ENCODE measurements at places on chromosomes 2 and 18.

GRCh38 chr2:12649602-12650400, 66.9 kb upstream of the TRIB2 start:
- peak; percentile 51 for DNase-seq

DNA sequence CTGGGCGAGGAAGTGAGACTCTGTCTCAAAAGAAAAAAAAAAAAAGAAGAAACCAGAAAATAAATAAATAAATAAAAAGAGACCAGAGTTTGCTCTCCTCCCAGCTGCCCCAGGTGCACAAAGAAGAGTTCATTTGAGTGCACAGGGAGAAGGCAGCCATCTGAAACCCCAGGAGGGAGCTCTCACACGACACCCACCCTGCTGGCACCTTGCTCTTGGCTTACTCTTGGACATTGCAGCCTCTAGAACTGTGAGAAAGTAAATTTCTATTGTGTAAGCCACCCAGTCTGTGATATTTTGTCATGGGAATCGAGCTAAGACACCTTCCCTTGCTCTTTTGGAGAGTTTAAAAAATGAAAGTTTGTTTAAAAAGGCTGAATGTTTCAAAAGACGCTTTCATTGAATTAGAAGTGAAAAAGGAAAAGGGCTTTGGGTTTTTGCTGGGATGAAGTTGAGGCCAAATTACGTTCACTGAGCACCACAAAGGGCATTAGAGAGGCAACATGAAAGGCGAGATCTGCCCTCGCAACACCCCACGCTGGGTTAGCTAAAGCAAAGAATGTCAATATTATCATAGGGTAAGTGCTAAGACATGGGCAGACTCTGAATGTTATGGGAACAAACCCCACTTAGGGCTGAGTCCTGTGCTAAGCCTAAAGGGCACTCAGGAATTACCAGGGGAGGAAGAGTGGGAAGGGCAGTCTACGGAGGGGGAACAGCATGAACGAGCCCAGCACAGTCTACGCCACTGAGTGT, 128.9 kb upstream of the RIOK3 start:
- DNase-seq: no peak

GRCh38 chr2:222756951-222757650, 85.6 kb downstream of the MOGAT1 start:
- no peak for DNase-seq

GRCh38 chr2:195388028-195388427, 269.0 kb upstream of the SLC39A10 start:
- no peak for DNase-seq

DNA sequence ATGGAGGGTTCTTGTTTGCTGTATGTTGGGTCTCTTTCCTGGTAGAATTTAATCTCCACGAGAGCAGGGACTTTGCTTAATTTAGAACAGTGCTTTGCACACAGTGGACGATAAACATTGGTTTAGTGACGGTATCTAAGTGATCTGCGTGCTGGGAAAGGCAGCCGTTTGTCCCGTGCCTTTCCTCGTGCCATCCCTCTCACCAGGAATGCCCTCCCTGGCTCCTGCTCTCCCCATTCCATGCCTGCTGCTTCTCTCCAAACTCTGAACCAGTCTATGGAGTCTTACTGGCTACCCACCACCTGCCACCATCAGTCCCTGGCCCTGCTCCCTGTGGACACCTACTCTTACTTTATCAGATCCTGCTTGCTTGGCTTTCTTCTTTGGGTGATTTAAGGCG, 27.3 kb upstream of the TNP1 start:
- no peak for DNase-seq

- DNase-seq: no peak
Observed at GRCh38 chr2:237478979-237479378, 8.1 kb upstream of the MLPH start.

- no peak for DNase-seq
Observed at GRCh38 chr2:140440815-140441214, 1660.6 kb upstream of the NXPH2 start.

GRCh38 chr2:54092940-54093339, 22.5 kb upstream of the ACYP2 start:
- no peak for DNase-seq

DNA sequence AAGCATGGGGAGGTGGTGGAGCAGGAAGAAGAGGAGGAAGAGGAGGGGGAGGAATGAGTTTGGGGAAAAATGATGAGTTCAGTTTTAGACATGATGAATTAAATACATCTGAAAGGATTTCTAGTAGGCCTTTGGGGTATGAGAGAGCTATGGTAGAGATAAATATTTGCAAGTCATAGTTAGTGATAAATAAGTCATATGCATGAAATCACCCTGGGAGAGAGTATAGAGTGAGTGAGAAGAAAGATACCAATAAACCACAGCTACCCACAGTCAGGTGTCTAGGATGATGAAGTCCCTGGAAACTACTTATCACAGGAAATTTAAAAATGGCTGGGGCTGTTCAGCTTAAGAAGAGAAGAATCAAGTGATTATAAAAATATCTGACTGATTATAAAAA, 240.5 kb downstream of the RDH14 start:
- no peak for DNase-seq

DNA sequence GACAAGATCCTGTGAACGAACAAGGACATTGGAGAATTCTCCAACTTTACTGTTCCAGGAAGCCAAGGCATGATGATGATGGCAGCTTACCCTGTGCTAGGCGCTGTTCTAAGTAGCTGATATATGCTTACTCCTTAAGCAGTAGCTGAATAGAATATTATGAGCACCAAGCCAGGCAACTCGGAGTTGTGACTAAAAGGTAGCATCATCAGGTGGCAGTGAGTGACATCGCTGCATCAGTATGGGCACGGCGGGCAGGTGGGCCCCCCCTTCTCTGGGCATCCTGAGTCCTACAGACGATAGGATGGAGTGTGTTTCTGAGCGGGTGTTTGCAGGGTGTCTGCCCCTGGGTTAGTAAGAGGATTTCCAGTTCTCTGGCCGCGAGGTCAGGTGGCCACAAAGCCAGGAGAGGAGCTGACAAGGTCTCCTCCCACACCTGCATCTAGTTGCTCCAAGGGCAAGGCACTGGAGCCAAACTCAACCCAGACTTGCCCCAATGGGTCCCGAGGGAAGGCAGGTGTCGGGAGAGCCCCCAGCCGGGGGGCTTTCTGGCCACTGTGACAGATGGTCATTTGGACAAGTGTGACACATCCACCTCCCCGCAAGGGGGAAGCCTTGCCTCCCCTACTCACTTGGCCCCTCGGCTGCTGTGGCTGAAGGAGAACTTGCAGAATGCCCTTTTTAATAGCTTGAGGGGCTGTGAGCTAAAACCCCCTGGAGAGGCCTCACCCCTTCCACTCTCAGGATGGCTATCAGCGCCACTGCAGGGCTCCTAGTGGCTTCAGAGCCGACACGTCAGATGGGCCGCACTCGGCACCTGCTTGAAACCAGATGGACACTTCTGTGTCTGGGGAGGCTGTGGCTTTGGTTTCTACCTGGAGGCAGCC, 55.5 kb downstream of the CRACDL start:
- DNase-seq: no peak

- no peak for DNase-seq
Observed at GRCh38 chr18:44592639-44593038, 88.0 kb upstream of the SETBP1 start.

DNA sequence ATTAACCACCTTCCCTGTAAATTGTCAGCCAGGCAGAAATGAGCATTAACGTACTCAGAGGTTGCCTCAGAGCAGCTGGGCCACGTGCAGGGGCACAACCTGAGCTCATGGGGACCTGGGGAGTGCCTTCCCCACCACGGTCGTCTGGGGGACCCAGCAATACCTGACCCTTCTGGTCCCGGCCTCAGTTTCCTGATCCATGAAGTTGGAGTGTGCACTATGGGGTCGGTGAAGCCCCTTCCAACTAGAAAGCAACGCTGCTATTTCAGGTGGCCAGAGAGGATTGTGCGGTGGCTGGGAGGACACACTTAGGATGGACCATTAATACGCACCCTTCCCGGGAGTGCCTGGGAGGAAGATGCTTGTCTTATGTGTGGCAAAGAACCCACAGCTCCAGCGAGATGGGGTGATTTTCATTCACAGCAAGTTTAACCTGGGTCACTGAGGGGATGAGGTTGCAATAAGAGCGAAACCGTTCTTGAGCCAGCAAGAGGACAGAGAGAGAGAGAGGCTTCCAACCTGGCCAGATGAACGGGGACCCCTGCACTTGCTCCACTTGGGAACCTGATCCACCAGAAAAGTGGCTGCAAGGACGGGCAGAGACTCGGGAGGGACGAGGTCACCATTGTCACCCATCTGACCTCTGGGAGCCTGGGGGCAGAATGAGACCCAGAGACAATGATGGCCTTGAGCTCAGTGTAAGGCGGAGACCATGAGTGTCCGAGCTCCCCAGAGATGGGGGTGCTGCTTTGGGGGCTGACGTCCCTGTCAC, 36.2 kb downstream of the NGEF start:
- DNase-seq: no peak

- DNase-seq: no peak
Observed at GRCh38 chr2:190136259-190136658, 73.7 kb upstream of the MSTN start.

GRCh38 chr2:58137221-58137620, 90.6 kb downstream of the VRK2 start:
- DNase-seq: no peak

- peak; percentile 41 for DNase-seq
Observed at GRCh38 chr2:27494944-27495554, at the start of gene FNDC4. Gene FNDC4, minus strand, starts transcription at chr2:27495200. Its CDS starts 521 bp downstream, at chr2:27494679.

DNA sequence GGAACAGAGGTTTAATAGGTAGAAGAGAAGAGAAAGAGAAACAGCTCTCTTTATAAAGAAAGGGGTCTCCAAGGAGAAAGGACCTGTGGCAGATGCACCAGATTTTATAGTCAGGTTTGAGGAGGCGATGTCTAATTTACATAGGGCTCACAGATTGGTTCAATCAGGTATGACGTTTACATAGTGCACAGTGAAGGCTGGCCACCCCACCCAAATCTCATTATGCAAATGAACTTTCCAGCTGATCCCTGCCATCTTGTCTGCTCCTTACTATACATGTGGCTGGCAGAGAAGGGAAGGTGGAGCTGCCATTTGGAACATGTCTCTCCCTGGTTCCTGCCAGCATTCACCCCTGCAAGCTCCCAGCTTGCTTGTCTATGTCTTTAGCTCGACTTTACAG, 557.8 kb downstream of the SUCLG1 start:
- DNase-seq: no peak

DNA sequence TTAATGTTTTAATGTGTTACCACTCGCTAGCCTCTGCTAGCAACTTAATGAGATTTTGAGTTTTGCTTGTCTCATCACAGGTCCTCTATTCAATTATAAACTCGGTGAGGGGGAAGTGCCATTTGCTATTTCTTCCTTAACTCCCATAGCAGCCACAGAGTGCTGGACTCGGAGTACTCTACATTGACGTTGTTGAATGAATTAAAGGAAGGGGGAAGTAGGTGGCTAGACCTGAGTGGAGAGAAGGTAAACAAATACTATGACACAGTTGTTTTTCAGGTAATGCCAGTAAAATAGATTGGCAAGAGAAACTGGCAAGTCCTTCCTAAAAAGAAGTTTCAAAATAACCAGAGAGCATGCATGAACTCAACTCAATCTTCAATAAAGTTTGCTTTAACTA, 339.3 kb downstream of the HRH4 start:
- no peak for DNase-seq

DNA sequence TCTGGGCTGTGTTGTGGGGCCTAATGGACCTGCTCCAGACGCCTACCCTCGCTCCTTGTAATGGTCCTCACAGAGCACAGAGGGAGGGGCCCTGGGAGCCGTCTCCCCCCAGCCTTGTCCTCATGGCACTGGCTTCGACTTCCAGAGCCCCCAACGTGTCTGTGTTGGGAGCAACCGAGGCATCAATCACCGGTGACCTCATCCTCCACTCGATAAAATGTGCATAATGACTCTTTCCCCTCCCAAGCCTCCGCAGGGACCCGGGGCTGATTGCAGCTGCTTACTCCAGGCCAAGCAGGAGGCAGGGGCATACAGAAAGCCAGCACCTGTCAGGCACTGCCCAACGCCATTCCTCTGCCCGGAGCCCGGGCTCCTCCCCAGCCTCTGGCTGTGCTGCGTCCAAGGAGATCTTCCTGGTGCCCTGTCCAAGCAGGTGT, 271.7 kb downstream of the NDUFA10 start:
- no peak for DNase-seq

DNA sequence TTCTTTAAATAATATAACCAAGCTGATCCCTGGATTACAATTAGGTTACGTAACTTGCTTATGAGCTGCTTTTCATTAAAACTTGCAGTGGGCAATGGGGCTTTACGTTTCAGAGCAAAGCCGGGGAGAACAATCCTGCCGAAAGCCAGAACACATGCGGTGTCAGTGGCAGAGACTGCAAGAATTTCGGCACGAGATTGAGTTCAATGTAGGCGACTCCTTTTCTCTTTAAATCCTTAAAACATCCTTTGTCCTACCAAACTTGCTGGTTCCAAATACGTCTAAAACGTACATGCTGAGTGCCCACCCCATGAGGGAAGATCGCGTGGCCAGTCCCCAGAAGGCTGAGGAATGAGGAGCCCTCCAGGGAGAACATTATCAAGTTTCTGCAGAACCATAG, 36.8 kb upstream of the NCOA1 start:
- no peak for DNase-seq

- DNase-seq: peak; percentile 87
Observed at GRCh38 chr18:37393945-37394609, 171.5 kb downstream of the CELF4 start.

Measured in left ventricle myocardium superior (tissue), 1 donor.